ENCODE measurements at places on chromosomes 6 and 20.

- DNase-seq = peak; percentile 73
Measured at GRCh38 chr20:62548471-62548870, 72.7 kb upstream of the GATA5 start.

- no peak for DNase-seq
Measured at GRCh38 chr6:107124934-107125348, 9.6 kb upstream of the BEND3 start.

GRCh38 chr6:74720923-74721322 lies 484.9 kb downstream of the COL12A1 start:
- DNase-seq = no peak

DNA sequence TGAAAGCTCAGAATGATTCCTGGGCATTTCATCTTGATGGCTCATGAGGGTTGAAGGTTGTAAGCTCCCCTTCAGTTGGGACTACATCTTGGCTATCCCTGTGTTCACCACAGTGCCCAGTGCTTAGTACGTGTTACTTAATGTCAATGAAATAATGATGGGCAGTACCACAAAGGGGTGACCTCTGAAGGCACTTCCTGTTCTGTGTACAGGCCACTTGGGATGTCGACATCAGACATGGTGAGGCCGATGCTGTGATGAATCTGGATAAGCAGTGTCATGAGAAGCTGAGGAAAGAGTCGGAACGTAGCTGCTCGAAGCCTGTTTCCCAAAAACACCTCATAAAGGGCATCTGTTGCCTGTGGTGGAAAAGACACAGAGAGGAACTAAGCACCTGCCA lies 27.6 kb upstream of the RBL1 start:
- DNase-seq = no peak

- DNase-seq = no peak
Measured at GRCh38 chr20:63969838-63970713, at the start of gene ZNF512B. TSS of gene ZNF512B (minus strand) at chr20:63969930. CDS start at chr20:63967950, 1,980 bp downstream.

Data from KG1 (cell line).